ENCODE measurements at places on chromosomes 6 and 20.

GRCh38 chr6:52829046-52829817 is 11.4 kb downstream of the GSTA5 start:
- no peak for ATAC-seq

DNA sequence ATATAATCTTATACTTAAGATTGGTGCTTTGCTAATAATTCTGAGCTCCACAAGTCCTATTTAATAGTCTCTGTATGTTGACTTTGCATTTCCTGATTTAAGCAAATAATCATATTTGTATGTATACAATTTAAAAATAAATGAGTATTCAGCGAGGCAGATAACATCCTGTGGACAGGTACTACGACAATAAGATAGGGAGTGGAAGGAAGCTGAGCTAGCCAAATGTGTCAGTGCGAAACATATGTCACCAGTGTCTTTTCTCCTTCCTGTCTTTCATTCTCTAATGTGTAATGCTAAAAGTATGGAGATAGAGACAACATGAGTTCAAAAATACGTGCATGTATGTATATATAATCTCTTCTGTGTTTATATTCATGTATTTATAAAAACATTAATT is 359.6 kb upstream of the KCNQ5 start:
- ATAC-seq: no peak

DNA sequence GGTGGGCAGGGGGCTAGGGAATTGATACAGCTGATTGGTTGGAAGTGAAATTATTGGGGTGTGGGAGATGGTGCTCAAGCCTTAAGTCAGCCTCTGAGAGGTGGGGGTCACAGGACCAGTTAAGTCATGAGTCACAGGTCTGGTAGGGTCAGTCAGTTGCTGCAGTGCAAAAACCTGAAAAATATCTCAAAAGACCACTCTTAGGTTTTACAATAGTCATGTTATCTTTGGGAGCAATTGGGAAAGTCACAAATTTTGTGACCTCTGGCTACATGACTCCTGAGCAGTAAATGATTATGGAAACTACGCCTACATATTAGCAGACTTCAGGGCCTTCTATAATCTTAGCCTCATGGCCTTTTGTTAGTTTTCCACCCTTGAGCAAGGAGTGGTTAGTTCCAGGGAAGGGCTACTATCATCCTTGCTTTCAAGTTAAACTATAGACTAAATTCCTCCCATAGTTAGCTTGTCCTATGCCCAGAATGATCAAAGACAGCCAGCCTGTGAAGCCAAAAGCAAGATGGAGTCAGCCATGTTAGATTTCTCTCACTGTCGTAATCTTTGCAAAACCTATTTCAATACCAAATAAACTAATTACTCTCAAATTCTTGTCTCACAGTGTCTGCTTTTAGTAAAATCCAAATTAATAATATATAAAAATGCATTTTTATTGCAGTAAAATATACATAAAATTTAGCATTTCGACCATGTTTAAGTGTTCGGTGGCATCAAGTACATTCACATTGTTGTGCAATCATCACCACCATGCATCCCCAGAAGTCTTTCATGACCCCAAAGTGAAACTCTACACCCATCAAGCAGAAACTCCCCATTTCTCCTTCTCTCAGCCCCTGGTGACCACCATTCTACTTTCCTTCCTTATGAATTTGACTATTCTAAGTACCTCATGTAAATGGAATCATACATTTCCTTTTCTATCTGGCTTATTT is 60.9 kb upstream of the CD2AP start:
- no peak for ATAC-seq

DNA sequence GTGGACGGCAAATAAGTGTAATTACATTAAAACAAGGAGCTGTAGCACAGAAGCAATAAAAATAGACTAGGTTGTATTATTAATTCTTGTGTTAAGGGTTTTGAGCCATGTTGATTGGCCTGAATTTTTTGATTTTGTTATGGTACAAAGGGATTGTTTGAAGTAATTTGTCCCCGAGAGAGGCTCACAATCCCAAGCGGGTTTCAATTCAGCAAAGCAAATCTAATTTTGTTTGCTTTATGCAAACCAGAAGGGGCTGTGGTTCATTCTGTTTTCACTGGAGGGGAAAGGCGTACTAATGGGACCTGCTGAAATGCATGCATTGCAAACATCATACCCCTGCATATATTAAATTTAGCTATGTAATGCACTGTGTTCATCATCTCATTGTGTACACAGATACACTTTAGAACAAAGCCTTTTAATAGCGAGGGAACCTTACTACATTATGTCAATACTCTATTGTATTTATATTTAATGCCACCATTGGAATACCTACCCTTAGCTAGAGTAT is 379.5 kb upstream of the POU3F2 start:
- ATAC-seq: no peak

- ATAC-seq: no peak
Observed at GRCh38 chr6:155778336-155778735, 322.7 kb upstream of the NOX3 start.

- ATAC-seq: no peak
Observed at GRCh38 chr6:130216620-130217019, 6.1 kb downstream of the SAMD3 start.

GRCh38 chr6:33578588-33579011 is 1.5 kb downstream of the BAK1 start:
- ATAC-seq: no peak

DNA sequence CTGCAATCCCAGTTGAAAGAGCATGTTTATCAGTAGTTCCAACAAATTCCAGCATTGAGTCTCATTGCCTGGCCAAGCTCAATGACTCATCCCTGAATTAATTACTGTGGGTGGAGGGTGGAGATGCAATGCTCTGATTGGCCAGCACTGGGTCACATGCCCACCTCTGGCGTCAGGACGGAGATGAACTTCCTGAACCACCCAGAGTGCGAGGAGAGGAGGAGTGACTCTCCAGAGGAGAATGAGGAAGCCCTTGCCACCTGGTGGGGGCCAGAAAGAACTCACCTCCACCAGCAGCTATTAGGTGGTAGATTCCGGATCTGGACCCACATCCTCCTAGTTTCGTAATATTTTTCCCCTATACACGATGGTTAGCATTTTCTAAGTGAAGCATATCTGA is 283.9 kb downstream of the TBC1D7 start:
- no peak for ATAC-seq
